ENCODE measurements at places on chromosomes 2 and 18.
A peak's percentile ranks its signal among the peaks of the same experiment; 100 is the strongest.

GRCh38 chr18:74337155-74337911 lies 21.7 kb downstream of the C18orf63 start:
- no peak for ATAC-seq

DNA sequence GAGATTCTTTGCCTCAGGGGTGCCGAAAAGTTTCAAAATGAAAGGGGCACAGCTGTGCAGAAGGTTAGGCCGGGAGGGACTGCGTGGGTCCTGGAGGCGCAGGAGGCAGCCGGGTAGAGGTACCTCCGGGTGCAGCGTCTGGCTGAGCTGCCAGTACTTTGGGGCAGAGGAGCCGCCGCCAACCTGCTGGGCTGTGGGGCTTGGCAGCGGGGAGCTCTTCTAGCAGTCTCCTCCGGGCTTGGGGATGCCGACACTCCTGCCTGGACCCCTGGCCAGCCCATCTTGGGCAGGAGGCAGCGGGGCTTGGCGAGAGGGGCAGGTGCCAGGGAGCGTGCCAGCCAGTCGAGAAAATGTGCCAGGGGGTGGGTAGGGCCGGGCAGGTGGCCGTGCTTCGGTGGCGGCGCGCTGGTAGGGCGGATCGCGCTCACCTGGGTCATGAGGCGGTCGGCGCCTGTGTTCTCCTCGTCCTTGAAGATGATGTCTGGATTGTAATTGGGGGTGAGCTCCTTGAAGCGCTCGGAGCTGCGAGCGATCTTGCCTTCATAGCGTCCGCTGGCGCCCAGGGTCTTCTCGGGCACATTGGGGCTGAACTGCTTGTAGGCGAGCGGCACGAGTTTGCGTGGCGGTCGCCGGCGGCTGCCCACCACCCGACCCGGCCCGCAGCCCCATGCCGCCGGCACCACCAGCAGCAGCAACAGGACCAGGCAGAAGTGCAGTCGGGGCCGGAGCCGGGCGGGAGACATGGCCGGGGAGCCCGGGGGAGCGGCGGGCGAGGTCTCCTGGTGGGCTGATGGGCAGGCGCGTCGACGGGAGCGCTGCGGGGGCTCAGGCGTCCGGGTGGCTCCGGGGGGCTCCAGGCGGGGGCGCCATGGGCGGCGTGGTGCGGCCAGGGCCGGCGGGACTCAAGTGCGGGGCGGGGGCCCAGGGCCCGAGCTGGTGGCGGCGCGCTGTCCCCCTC lies 717 bp downstream of the IHH start:
- no peak for ATAC-seq

DNA sequence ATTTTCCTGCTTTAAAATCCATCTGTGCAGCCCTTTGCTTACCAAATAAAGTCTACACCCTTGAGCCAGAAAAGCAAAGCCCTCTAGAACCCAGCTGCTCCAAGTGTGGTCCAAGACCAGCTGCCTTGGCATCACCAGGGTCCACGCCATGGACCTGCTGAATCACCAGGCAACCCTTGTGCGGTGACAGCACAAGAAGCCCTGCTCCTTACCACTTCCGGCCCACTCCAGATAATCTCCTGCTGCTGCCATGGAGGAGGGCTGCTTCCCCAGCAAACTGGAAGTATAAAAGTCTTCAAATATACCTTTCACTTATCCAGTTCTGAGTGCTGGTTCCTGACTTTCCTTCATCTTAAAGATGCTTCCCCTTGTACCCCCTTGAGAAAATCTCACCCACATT lies 106.0 kb upstream of the PKDCC start:
- no peak for ATAC-seq

GRCh38 chr18:61420218-61420885 lies 87.1 kb downstream of the CDH20 start:
- ATAC-seq = no peak

GRCh38 chr2:45460825-45461224 lies 150.2 kb downstream of the SRBD1 start:
- ATAC-seq = no peak

GRCh38 chr2:46118656-46119371 lies 178.4 kb upstream of the EPAS1 start:
- ATAC-seq = peak; percentile 49

- ATAC-seq = no peak
These were observed 678.3 kb downstream of the BCL11A start for GRCh38 chr2:59874971-59875755.

GRCh38 chr2:16373341-16373740 lies 292.3 kb downstream of the CYRIA start:
- no peak for ATAC-seq

- ATAC-seq = peak; percentile 86
These were observed 5.6 kb upstream of the NAPG start for GRCh38 chr18:10519999-10520935.

DNA sequence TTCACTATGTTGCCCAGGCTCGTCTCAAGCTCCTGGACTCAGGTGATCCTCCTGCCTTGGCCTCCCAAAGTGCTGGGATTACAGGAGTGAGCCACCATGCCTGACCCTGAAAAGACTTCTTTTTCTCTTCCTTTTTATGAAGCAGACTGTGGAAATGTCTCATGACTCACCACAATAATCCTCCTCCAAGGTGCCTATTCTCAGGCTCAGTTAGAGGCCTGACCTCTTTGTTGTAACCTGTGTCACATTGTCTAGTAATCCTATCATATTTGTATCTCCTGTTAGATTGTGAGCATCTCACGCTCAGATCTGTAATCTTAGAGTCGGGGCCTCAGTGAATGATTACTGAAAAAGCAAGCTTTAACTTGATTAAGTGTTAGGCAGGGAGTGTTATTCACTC lies 18.3 kb upstream of the TAF4B start:
- no peak for ATAC-seq

DNA sequence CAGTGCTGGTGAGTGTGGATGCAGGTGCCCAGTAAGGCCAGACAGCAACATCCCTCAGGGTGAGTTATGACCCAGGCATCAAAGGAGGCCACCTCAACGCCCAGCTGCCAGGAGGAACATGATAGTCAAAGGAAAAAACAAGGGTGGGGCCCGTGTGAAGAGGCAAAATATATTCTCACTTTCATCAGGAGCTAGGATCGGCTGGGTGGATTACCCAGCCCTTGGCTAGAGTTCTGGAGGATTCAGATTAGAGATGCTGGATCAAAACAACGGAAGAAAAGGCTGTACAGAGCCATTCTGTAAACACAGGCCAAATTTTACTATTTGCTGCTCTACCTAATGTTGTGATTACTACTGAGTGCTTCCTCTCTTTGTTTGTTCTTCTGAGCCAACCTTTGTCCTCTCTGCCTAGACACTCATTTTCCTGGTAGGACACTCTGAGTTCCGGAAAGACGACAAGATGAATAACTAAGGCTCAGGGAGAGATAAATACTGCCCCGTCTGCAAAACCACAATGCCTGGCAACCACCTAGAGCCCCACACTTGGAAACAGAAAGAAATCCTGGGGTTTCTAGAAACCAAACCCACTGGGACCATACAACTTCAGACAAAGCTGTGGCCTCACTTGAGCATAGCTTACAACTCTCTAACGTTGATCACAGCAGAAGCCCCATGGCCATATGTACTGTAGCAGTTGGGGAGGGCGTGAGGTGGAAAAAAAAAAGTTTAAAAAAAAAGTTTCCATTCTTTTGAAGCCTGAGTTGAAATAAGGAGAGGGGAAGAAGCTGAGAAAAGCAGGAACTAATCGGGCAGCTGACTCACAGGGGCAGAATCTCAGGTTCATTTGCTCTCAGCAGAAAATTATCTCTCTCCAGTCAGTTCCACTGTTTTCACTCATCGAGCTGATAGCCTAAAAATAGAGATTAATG lies 17.8 kb upstream of the PMAIP1 start:
- ATAC-seq = no peak

DNA sequence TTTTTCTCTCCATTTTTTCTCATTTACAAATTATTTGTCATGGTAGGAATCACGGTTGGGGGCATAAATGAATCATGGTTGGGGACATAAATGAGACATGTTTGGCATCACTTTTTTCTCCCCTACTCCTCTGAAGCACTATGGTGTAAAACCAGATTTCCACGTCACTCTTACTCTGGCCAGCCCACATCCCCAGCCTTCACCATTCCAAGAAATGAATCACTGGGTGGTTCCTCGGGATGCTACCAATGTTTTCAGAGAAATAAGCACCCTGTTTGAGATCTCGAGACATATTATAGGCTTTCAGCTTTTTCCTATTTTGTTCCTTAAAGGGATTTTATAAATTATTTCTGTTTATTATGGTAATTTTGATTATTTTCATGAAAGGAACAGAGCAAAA lies 155.0 kb upstream of the SLC8A1 start:
- no peak for ATAC-seq

- peak; percentile 91 for ATAC-seq
These were observed 127.3 kb downstream of the DNER start for GRCh38 chr2:229586746-229587705.

DNA sequence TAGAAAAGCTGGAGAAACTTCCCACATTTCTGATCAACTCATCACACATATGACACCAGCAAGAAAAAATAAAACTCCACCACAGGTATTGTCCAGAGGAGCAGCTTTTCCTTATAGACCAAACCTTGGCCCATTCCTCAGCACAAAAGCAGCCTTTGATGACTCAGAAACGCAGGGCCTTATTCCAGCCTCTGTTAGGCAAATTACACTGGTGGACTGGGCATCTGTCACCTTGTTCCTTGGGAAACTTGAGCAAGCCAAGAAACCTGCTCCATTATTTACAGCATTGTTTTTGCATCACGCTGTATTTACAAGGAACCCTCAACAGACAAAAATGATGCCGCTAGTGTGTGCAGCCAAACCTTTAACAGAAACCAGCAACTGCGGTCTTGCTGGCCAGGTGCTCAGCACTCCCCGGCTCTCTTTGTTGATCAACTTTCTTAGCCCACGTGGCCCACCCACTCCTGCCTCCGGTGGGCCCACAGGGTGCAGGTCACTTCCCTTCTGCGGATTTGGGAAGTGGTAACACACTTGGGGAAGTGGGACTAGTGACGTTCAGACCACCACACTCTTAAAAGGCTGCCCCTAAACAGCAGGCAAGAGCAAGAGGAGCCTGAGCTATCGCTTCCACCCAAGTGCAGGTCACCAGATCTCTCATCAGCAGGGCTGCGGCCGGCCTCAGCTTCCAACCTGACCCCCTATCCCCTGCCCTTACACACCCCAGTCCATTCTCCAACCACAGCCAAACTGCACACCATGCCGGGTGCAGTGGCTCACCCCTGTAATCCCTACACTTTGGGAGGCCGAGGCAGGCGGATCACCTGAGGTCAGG lies 1.5 kb downstream of the AP1S3 start:
- ATAC-seq = no peak

DNA sequence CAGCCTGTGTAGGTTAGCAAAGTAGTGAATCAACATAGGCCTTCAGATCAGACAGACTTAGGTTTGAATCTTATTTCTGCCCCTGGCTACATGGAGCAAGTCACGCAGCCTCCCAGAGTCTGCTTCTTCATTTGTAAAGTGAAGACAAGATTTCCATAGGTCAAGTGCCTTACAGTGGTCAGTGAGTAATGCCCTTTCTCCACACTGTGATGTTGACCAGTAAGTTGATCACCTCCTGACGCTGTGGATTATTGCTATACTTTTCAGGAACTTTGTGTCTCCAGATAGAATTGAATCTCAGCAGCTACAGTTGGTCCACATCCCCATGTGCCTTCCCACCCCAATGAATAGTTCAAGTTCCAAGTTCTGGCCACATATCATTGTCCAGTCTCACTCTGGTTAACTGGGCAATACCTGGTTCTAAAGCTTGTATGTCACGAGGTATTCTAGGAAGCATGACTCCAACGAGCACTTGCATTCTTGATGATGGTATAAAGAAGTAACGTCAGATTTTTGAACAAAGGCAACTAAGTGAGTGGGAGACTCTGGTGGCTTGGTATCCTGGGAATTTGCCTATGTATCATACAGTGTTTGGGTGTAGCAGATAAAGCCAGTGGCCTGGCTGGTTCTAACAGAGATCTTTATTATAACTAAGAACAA lies 2.1 kb upstream of the CLIP4 start:
- no peak for ATAC-seq

DNA sequence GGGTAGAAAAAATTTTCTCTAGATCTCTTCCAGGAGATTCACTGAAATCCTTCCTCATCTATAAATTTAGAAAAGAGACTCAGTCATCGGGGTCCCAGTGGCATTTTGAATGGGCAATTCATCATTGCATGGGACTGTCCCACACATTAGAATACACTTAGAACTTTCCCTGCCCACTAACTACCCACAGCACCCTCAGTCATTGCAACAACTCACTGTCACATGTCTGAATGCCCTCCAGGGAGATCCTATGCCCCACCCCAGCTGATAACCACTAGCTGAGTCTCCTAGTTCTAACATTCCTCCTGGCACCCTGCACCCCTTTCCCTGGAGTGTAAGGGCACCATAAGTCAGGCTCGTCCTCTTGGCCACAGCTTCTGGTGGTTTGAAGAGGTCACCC lies 89.6 kb downstream of the INSIG2 start:
- no peak for ATAC-seq

GRCh38 chr18:27608742-27609141 lies 423.6 kb upstream of the CHST9 start:
- no peak for ATAC-seq

- no peak for ATAC-seq
These were observed 39.2 kb downstream of the SEMA4F start for GRCh38 chr2:74693213-74693612.

GRCh38 chr2:138602166-138602460 lies 100.5 kb downstream of the SPOPL start:
- no peak for ATAC-seq

DNA sequence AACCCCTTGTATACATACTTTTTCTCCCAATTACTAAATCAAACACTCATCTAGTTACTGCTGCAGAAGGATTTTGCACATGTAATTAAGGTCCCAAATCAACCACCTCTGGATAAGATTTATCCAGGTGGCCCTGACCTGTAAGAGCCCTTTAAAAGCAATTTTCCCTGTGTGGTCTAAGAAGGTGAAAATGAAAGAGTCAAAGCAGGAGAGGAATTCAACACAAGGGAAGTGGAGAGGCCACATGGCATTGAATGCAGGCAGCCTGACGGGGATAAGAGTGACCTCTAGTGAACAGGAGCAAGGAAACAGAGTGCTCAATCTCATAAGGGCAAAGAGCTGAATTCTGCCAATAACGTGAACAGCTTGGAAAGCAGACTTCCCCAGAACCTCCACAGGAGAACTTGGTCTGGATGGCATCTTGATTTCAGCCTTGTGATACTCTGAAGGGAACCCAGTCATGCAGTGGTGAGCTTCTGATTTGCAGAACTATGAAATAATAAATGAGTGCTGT lies 27.2 kb downstream of the PPP3R1 start:
- no peak for ATAC-seq

GRCh38 chr2:151380580-151381235 lies 23.3 kb downstream of the TNFAIP6 start:
- no peak for ATAC-seq

- no peak for ATAC-seq
These were observed 311.6 kb downstream of the EN1 start for GRCh38 chr2:118535818-118536212.

GRCh38 chr2:189142893-189143759 lies 36.4 kb downstream of the COL5A2 start:
- ATAC-seq = peak; percentile 42

DNA sequence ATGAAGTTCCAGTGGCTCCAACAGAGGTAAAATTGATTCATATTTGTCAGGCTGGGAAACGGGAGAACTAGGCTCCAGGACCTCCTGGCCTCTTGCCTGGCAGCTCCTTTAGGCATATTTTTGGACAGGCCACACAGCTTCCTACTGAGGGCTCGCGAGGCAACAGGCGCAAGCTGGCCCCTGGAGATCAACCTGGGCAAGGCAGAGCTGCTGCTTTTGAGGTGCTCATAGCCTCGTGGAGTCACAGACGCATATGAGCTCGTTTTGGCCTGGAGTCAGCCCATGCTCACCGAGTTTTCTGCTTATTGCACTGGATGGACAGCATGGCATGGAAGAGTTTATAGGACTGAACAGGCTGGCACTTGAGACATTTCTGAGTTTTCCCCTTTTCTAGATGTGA lies 97.7 kb downstream of the CAPN13 start:
- ATAC-seq = no peak

GRCh38 chr2:162058973-162059668 lies 14.9 kb downstream of the DPP4 start:
- ATAC-seq = no peak
